Fibroblast of skin of abdomen (primary cell): ENCODE measurements at places on chromosomes 5 and 9.

DNA sequence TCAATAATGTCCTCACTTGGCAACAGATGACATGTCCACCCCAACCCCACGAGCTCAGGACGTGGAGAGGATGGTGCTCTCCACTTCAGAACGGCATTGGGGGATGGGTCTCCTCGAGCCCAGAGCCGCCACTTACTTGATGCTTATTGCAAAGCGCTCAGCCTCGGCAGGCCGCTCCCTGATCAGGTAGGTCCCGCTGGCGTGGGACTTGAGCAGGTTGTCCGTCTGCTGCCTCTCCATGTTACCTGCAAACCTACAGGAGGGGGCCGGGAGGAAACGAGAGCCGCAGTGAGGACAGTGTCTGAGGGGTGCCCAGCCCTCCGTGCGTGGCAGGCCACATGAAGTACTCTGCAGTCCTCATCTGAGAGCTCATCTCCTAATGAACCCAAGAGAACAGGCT lies 36.6 kb upstream of the SARDH start:
- DNase-seq: no peak

- DNase-seq: peak; percentile 57
Measured at GRCh38 chr5:127564002-127564769, 46.7 kb downstream of the PRRC1 start.

DNA sequence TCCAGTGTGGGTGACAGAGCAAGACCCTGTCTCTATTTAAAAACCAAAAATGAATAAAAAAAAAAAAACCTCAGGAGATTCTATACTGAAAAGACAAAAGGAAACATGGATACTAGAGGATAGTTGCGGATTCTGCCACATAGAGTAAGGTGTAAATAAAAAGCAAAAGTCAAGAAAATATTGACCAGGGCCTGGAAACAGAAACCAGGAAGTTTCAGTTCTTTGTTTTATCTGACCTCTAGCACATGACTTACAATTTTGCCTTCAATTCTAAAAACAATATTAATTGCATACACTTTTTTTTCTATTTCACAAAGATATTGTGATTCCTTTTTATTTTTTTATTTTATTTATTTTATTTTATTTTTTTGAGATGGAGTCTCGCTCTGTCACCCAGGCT lies 96.2 kb upstream of the NMUR2 start:
- DNase-seq: no peak

DNA sequence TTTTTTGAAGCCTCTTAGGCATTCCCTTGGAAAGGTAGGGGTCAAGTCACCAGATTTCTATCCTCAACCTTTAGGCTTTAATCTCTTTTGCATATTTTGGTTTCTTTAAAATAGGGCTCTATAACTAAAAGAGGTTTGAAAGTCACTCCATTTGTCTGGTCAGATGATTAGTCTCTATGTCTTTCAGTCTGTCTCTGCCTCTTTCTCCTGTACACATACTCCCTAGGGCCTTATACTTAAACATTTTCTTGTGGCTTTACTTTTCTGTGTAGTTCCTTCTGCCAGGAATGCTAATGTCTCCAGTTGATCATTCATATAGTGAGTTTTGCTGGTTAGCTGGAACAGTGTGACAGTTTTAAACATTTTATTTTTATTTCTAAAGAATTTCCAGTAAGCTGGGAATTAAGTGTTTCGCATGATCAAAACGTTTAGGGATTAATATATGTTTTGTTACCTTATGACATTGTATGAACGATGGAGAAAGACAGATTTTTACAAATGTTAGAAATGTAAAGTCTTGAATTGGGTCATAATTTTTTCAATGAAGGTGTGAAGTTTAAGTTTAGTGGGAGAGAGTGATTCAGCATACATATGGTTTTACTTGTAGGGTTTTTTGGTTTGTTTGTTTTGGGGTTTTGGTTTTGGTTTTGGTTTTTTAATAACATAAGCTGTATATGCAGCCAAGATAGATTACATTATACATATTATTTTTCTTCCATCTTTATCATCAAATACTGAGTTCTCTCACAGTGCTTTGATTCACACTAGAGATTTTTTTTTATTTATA lies 90.6 kb downstream of the ZCCHC7 start:
- no peak for DNase-seq

DNA sequence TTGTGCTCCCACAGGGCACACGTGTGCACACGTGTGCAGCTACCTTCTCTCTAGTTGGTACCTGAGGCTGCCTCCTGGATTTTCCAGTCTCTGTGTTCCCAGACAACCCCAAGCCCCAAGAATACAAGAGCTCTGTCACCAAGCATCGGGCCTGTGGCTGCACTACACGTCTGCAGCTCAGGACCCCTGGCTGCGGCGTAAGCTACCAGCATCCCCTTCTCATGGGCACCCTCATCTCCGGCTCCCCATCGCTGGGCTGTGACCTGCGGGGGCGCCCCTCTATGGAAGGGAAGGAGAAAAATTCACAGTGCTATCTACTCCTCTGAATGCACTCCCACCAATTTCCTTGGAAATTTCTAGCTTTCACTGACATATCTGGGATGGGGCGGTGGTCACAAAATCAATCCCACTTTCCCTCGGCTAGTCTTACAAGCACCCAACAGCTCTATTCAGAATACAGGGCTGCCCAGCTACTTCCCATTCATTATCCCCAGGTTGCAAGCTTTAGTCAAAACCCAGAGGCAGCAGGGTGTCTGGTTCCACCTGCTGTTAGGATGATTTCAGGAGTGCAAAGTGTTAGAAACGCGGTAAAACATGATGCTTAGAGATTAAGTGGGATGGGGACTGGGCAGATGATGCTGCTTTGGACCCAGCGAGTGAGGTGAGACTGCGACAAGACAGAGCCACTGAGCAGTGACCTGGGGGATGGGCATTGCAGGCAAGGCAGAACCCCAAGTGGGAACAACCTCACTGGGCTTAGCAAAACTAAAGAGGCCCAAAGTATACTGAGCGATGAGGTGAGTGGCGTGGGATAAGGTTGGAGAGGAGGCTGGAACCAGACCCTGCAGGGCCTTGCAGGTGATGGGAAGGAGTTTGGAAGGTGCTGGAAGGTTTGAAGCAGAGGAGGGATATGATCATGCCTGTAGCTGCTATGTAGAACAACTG lies 121.7 kb downstream of the KCNIP1 start:
- DNase-seq: no peak

GRCh38 chr9:107569174-107569573 lies 79.6 kb upstream of the KLF4 start:
- DNase-seq: no peak

DNA sequence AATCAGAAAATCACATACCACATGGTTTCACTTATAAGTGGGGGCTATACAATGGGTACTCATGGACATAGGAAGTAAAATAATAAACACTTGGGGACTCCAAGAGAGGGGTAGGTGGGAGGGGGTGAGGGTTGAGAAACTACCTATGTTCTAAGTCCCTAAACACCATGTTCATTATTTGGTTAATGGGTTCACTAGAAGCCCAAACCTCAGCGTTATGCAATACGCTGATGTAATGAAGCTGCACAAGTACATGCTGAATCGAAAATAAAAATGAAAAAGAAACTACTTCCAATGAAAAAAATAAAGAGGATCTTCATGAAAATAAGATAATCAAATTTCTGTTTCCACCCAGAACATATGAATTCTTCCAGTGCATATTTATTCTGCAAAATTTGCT lies 208.5 kb downstream of the TMEM161B start:
- DNase-seq: no peak

GRCh38 chr5:1801222-1801966 lies at the start of gene NDUFS6:
TSS of gene NDUFS6 (plus strand) at chr5:1801407. CDS start at chr5:1801418, 11 bp downstream.
- peak; percentile 48 for DNase-seq

DNA sequence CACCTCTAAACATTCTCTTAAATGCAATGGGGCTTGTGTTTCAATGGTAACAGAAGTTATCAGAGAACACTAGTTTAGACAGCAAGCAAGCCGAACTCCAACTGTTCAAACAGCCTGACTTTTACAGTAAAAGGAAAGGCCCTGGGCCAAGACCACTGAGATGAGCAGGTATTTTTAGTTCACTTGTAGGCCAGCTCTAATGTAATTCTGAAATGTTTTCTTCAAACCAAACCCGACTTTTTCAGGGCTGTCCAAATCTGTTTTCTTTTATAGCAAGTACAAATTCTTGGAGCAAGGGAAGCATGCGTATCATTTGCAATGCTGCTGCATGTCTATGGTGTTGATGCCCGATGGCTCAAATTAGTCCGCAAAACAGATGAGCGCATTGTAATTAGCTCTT lies 192.9 kb downstream of the SLF1 start:
- no peak for DNase-seq

GRCh38 chr9:93172666-93173364 lies 11.1 kb upstream of the WNK2 start:
- DNase-seq: no peak

- DNase-seq: no peak
Measured at GRCh38 chr5:132044207-132044606, 16.2 kb upstream of the IL3 start.

DNA sequence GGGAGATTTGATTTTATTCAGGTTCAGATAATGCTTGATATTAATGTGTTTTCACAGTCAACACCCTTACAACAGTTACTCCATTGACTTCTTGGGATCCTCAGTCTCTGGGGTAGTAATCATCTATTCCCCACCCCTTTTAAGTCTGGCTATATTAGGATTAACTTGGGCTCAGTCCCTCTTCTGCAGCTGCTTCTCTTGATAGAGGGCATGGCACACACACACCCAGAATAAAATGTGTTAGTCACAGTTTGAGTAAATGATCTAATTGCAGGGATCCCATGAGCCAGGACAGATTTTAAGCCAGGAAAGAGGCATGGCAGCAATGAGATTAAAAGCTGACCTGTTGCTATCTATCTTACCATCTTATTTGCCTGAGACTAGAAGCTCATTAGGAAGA lies 53.7 kb upstream of the VLDLR start:
- no peak for DNase-seq

GRCh38 chr9:82024908-82025307 lies 36.3 kb downstream of the SPATA31D1 start:
- no peak for DNase-seq

DNA sequence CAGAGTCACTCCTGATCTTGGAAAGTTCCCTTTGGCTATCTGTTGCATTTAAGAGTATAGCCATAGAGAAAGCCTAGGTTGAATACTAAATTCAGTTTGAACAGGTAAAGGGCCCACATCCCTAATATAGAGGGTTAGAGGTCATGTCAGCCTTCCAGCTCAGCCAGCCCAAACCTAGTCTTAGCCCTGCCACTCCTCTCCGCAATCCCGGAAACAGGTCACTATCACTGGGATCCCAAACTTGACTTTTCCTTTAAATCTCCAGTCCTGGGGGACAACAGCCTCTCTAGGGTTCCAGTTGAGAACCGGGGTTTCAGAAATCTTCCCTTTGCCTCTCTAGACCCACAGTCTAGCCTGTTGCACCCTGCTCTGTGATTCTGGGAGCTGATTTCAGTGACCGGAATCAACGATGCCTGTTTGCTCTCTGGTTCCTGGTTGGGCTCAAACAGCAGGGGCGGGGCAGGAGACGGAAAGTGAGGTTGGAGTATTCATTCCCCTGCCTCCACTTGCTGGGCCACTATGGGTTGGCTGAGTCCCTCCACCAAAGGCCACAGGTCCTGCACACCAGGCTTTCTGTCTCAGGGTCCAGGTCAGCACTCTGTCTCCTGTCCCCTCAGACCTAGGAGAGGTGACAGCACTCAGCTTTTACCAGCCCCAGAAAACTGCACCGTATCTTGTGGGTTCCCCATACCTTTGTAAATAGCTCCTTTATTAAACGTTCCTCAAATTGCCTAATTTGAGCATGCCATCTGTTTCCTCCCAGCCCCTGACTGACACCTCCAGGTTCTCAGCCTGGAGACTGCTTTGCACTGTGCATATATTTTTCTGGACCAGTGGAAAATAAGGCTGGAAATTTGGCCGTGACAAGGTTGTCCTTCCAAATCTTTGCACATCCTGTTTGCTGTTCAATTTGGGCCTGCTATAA lies 23.8 kb upstream of the CPEB4 start:
- DNase-seq: no peak

GRCh38 chr9:137158625-137159024 lies 11.2 kb downstream of the LRRC26 start:
- DNase-seq: no peak

DNA sequence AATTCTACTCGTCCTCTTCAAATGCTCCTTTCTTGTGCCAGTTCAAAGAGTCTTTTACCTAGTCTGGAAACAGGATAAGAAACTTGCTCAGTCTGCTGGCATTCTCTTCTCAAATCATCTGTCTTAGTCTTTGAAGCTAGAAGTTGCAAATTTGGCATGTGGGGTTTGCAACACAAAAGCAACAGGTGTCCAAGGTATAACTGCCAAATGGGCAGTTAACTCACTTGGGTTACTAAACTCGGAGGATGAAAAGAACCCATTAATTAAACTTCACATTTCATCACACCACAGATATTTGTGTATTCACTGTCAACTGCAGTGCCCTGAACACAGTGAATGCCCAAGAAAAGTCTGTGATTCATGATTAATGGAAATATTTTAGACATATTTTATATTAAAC lies 108.0 kb upstream of the TARS1 start:
- no peak for DNase-seq

GRCh38 chr9:87771316-87772006 lies 45.5 kb downstream of the CTSL start:
- no peak for DNase-seq

DNA sequence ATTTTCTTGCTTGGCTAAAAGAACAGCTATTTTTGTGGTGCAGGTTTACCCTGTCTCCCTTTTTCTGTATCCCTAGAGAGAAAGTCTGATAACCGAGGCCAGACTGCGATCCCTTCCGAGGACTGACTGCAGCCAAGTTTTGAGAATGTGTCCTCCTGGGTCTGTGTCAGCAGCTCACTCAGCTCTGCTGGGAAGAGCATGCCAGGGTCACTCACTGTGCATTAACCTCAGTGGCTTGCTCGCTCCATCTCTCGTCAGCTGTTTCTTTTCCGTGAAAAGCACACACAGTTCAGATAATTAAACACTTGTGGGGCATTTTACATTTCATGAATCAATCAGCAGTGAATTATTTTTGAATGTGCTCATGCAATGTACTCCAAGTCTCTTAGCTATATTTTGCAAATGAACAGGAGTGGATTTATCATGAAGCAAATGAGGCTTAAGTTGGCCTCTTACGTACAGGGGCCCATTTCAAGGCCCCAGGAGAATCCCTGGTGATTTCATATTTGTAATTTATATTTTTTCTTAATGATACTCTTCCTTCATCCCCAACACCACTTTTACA lies 252.1 kb downstream of the SMARCA2 start:
- DNase-seq: peak; percentile 25

DNA sequence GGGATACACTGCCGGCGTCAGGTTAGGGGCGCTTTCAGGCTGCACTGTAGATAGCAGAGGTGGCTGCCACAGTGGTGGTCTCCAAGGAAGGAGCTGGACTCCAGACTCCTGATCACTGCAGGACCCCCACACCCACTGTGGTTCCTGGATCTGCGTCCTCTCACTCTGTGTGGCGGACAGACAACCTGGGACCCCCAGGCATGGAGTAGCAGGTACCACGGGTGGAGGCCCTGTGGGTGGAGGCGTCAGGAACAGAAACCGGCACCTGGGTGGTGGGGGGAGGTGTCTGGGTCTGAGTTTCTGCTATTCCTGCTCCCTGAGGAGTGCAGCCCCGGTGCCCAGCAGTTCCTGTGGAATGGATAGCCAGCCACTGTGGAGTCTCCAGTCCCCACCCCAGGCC lies 75.1 kb upstream of the PCAT7 start:
- DNase-seq: no peak
